ENCODE measurements at places on chromosomes 4 and X. TPM values are rescaled to one million over a fixed set of nuclear protein-coding genes. Genes with fewer than 3 reads are reported as not detected.

Gene ANOS1
- not detected for polyA plus RNA-seq

Gene UNC5C
- not detected for polyA plus RNA-seq

Gene FAM199X
- 9.7 TPM for polyA plus RNA-seq

Gene MAGED4
- 19.8 TPM for polyA plus RNA-seq

Gene JCHAIN
- polyA plus RNA-seq: 4.9 TPM

Gene NR3C2
- polyA plus RNA-seq: 0.15 TPM

Gene SUPT20HL2
- not detected for polyA plus RNA-seq

Gene C1QTNF7
- not detected for polyA plus RNA-seq

Gene CFP
- 0.15 TPM for polyA plus RNA-seq

Gene PDZD11
- 116 TPM for polyA plus RNA-seq
